ENCODE measurements at places on chromosomes 1 and 21.

GRCh38 chr1:45395582-45395981, 55.3 kb upstream of the MUTYH start:
- DNase-seq: no peak

DNA sequence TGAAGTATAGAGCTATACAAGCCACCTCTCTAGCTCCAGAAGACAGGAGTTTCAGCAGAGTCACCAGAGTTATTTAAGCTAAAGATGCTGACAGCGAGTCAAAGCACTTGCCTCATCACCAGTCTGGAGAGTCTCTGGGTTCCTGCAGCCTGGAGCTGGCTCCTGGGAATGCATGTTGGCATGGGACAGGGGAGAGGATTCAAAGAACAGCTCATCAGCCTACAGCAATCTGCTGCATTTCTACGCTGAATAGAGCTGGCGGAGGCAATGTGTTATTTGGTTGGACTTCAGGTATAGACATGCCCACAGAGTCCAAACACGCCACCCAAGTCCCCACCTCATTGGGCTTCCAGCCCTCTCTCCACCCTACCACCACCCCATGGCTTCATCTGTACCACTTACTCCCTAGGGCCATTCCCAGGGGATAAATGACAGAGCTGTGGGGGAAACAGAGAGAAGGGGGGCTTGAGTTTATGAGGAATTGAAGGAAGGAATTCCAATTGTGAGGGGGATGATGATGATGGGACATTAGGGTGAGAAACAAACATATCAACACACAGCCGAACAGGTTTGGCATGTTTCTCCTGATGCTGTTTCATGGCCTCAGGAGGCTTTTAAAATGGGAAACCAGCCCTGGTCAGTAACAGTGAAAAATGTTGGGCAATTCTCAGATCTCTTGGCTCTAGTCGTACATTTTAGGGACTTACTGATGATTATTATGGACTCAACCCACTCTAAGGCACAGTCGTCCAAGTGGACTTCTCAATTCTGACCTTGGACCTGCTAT, 58.4 kb downstream of the PLEKHA6 start:
- DNase-seq: no peak

- no peak for DNase-seq
These were observed 77.7 kb downstream of the SLC16A1 start for GRCh38 chr1:112878321-112878720.

GRCh38 chr21:42058631-42059111, 12.4 kb upstream of the UMODL1 start:
- no peak for DNase-seq

DNA sequence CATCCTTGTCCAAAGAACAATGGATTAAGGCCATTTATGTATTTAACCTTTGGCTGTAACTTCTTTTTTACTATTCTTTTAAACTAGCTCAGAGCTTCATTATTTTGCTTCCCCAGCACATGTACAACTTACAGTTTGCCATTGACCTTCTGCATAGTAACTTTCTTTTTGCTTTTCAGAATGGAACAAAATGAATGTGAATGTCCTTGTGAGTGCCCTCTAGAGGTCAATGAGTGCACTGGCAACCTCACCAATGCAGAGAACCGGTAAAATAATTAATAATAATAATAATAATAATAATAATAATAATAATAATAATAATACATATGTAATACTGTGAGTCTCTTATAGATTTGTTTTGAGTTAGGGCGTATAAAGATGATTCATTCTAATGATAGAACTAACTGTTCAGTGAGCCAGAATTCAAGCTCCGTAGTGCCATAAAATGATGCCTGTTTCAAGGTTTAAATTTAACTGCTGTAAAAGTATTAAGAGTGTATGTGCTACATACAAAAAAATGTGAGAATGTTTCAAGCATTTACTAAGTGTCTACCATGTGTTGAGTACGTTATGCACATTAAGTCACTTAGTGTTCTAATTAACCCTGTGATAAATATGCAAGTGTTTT, 69.0 kb upstream of the RAVER2 start:
- DNase-seq: no peak

GRCh38 chr1:158840236-158840635, 9.1 kb downstream of the MNDA start:
- DNase-seq: no peak

DNA sequence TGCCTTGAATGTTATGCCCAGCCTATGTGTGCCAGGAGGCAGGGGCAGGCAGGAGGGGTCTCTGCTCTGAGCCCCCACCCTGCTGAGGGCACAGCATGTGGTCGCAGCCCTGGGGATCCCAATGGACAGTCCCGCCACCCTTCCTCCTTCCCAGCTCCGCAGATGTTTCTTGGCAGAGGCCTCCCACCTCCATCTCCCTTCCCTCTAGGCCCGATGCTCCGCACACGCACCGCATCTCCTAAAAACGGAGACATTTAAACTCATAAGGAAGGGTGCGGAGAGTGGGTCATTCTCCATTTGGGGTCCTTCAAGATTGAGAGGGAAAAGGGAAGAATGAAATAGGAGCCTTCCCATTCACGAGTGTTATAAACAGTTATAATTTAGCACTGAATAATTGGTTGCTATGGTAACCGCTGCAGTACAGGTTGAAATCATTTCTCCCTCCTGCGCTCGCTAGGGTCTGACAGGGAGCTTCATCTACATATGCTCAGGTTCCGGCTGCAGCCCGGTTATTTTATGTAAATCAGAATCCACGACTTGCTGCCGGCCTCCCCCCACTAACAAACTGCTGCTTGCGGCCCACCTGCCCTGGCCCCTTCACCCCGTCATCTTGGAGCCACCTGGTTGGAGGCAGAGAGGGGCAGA, 16.0 kb downstream of the CHD5 start:
- DNase-seq: peak; percentile 8
